HL-60 (cell line): ENCODE measurements at places on chromosomes 5 and 9.

GRCh38 chr5:134576386-134577021, 51.0 kb downstream of the JADE2 start:
- no peak for DNase-seq

- no peak for DNase-seq
These were observed 41.8 kb upstream of the PAM start for GRCh38 chr5:102713278-102713677.

- DNase-seq, result no peak
These were observed 131.4 kb downstream of the CCDC192 start for GRCh38 chr5:127834554-127834953.

DNA sequence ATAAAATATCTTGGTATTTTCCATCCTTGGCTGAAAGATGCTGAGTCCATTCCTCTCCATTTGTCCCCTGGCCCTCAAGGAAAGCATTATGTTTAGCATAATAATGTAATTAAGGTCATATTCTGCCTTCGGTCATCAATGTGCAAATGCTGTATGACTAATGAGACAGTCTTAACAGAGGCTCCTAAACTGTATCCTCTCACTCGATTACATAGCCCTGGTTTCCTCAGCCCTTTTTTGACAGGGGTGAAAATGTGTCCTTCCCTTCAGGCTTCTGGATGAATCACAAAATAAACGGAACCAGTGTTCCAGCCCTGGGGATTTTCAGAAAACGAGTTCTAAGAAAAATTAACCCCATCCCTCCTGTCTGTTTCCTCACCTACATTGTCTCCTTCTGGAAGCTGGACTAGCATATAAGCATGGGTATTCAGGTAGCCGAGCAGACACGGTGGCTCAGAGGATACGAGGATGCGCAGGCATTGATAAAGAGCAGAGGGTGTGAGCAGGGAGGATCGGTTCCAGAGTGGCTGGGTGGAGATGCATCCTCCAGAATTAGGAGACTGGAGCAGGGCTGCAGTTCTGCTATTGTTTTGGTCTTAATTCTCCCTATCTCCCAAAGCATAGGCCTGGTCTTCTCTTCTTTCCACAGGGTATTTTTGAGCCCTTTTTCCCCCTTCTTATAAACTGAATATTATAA, 742.9 kb downstream of the TLR4 start:
- DNase-seq, result no peak

- DNase-seq, result no peak
These were observed 576.7 kb upstream of the ACO1 start for GRCh38 chr9:31807574-31808256.

GRCh38 chr9:107142430-107142829, 140.6 kb upstream of the RAD23B start:
- DNase-seq, result no peak

DNA sequence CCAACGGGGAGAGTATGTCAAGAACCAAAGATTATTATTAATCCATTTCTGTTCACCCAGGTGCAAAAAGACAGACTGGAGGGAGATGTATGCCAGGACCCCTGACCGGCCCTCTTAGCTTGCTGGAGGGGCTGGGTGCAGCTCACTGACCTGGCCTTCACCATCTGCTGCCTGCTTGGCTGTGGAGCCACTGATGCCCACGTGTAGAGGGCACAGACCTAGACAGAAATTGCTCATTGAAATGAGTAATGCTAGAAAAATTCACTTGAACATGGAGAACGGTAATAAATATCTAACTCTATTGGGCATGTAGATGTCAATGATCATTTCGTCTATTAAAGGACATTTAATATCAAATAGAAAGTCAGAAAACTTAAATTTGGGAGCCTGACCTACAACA, 58.8 kb upstream of the ERCC6L2 start:
- DNase-seq, result no peak

DNA sequence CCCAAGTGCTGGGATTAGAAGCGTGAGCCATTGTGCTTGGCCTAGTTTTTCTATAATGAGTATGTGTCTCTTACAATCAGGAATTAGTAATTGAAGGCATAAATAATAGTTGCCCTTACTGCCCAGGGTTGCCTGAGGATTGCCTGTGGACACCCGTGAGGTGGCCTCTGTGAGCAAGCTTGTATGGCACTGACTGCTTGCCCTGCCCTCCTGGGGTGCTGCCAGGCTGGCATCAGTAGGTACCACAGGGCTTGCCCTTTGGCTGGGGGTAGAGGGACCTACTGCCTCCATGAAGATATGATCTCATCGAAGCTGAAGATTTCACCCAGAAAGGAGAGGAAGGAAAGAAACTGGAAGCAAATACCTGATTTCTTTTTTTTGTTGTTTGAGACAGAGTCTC, 23.8 kb upstream of the PHF19 start:
- DNase-seq, result no peak

DNA sequence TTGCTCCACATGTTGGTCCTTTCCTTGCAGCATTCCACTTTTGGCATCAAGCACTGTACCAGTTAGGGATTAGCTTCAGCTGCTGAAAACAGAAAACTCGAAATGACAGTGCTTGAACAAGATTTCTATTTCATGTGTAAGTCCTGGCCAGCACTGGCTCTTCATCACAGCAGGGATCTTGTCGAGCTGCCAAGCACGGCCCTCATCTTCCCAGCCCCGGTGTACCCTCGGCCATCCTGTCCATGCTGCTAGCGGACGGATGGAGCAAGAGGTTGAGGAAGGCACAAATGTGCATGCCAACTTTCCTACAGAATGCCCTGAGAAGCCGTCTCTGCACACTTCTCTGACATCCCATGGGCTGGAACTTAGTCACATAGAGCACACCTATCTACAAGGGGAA, 130.6 kb downstream of the TENT4A start:
- no peak for DNase-seq

DNA sequence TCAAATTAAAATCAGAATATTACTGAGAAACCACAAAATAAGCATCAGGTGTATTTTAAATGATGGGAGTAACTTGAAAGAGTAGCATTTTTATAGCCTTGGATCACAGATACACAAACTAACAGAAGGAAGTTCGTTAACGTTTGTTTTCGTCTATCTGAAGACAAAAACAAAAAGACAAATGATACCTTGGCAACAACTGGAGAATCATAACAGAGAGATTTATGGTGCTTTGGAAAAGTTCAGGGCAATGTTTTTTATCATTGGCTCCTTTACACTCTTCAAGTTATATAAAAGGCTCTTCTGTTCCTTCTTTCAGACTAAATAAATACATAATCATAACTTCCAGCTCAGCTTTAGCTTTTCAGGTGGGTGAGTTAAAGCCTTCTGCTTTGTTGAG, 128.1 kb upstream of the VLDLR start:
- DNase-seq, result no peak

DNA sequence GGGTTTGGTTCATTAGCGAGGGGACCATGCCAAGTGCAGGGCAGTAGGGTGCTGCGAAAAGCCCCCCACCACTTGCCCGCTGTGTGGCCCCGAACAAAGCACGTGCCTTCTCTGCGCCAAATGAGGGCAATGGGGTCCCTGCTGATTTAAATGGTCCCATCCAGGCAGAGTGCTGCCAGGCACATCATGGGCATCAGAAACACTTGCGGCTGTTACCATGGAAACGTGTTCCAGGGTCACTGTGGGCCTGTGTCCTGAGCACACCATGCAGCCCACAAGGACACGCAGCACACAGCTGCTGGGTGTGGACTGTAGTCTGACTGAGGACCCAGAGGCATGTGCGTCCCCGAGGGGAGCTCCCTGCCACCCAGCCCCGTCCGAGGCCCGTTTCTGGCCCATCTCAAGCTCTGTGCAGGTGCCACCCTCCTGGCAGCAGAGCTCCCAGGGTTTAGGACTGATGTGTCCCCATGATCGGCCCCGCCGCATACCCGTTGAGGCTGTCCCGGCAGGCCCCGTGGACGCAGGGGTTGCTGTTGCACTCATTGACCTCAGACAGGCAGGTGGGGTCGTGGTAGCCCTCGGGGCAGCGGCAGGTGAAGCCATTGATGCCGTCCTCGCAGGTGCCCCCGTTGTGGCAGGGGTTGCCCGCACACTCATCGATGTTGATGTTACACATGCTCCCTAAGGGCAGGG, 31.3 kb upstream of the SEC16A start:
- no peak for DNase-seq

GRCh38 chr5:108649646-108650045, 98.1 kb upstream of the FER start:
- DNase-seq, result no peak

GRCh38 chr5:64634997-64635686, 55.2 kb upstream of the SHISAL2B start:
- DNase-seq, result no peak

DNA sequence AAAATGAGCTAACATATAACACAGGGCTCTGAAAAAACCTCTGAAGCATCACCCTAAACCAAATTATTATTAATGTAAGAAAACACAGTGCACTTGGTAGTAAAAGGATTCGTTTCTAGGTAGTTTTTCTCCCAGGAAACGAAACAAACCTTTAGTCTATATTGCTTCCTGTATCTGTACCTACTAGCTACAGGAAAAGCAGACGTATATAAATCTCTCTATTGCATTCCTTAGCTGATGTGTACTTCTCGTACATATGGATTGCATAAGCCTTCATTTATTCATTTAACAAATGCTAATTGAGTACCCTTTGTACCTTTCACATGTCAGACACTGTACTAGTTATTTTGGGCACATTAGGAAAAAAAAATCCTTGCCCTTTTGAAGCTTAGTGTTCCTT, 85.0 kb upstream of the RASA1 start:
- no peak for DNase-seq

GRCh38 chr5:89267788-89268187, 384.8 kb upstream of the MEF2C start:
- DNase-seq, result no peak

DNA sequence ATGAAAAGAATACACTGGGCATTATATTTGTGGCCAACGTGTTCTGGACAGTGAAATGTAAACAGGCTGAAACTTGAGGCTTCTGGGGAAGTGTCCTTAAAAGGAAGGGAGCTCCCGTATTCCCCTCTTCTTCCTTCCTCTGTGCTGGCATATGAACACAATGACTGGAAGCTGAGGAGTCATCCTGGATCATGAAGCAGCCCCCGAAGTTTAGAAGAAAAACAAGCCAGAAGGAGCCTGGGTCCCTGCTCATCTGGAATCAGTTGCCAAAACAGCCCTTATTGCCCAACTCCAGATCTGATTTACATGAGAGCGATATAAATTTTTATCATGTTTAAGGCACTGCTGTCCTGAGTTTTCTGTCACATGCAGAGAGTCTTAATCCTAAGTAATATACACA, 65.4 kb upstream of the SLC1A1 start:
- DNase-seq, result no peak

GRCh38 chr9:21324047-21324446, 11.2 kb downstream of the KLHL9 start:
- DNase-seq, result no peak

DNA sequence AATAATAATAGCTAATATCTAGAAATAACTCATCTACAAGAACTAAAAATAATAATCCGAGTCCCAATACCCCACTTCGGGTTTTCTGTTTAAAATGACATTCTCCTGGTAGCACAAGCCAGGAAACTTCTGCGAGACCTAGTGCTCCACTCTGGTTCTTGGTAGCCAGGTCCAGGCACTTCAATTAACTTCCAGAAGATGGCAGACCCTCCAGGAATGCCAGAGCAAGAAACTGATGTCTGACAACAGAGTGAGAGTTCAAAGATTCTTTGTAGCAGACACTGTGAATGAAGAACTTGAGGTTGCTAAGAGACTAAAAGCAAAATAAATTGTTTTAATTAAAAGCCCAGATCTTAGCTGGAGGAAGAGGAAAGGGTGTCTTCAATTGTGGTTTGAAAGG, 1963.3 kb upstream of the CDH9 start:
- DNase-seq, result no peak

GRCh38 chr5:43033841-43034590, 6.1 kb downstream of the ANXA2R start:
- no peak for DNase-seq

DNA sequence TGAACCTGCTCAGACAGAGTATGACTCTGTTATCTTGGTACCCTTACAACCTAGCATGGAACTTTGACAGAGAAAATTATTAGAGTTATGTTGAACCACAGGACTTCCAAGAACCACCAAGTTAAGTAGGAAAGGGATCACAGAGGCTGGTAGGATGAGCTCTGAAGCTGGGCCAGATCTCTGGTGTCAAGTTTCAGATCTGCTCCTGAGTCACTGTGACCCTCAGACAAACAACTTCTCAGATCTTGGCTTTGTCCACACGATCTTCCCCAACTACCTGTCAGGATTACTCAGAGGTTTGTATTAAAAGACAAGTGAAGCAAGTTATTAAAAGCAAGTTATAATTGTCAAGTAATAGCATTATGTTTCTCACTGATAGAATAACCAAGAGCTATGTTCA, 189.0 kb downstream of the SEC61B start:
- DNase-seq, result no peak

DNA sequence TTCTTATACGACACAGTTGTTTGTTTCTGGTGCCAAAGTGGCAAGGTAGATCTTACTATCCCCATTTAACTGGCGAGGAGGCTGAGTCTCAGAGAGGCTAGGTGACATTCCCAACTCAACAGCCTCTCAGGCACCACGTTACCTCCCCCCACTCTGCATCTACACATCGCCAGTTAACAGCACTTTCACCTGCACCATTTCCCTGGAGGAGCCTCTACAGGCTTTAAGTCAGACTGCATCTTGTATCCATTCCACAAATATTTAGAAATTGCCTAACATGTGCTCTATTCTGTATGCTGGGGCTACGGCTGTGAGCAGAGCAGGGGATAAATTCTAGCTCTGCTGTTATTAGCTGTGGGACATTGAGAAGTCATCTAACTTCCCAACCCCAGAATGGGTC, 168.6 kb downstream of the INSYN2B start:
- no peak for DNase-seq

DNA sequence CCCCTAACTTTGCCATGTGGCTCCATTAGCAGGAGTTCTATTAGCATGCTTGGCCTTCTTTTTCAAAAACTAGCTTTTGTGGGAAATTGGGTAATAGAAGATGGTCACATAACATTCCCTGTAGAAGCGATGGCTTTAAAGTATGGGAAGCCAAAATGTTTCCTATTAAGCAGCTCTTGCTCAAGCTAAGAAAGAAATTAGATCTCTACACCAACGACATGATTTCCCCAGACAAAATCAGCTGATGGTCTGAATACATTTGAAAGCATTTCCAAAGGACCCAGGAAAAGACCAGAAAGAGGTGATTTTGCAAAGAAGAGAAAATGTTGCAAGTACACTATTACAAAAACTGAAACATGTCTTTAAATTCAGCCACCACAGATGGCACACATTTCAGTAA, 4.8 kb upstream of the NFIL3 start:
- peak; percentile 63 for DNase-seq
